SK-N-SH treated with all-trans-retinoic acid at 6 μM for 48 hours (cell line): ENCODE measurements at places on chromosomes 5 and 9.

GRCh38 chr9:18662320-18662719 lies 188.4 kb downstream of the ADAMTSL1 start:
- peak; percentile 57; the same call in 1 of the 3 replicates for ATAC-seq

GRCh38 chr5:154567155-154567554 lies 89.1 kb upstream of the HAND1 start:
- no peak for ATAC-seq

- ATAC-seq = no peak
Measured at GRCh38 chr5:164651546-164652275, 1146.3 kb downstream of the MAT2B start.

- ATAC-seq = no peak
Measured at GRCh38 chr9:124618476-124618875, 111.3 kb upstream of the NR5A1 start.

DNA sequence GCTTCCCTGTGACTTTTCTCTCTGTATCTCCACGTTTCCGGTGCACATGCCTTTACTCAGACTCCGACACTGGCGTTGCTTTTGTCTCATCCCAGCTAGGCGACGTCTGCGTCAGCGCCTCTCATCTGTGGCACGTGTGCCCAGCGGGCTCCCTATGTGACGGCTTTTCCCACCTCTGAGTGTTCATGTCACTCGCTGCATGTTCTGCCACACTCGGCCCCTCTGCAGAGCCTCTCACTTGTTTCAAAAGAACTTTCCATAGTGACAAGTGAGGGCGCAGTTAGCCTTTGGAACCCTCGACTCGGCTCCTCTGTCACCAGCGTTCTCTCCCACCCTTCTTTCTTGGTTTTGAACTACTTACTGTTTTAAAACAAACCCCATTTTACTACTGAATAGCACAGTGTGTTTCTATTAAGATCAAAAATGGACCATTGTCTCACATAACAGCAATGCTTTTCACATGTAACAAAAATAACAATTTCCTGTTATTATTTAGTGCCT lies 113.4 kb upstream of the CACNA1B start:
- ATAC-seq = no peak

GRCh38 chr9:107375651-107376369 lies 92.7 kb downstream of the RAD23B start:
- no peak for ATAC-seq

GRCh38 chr5:172496671-172497371 lies 42.5 kb upstream of the SH3PXD2B start:
- peak; percentile 67 for ATAC-seq

DNA sequence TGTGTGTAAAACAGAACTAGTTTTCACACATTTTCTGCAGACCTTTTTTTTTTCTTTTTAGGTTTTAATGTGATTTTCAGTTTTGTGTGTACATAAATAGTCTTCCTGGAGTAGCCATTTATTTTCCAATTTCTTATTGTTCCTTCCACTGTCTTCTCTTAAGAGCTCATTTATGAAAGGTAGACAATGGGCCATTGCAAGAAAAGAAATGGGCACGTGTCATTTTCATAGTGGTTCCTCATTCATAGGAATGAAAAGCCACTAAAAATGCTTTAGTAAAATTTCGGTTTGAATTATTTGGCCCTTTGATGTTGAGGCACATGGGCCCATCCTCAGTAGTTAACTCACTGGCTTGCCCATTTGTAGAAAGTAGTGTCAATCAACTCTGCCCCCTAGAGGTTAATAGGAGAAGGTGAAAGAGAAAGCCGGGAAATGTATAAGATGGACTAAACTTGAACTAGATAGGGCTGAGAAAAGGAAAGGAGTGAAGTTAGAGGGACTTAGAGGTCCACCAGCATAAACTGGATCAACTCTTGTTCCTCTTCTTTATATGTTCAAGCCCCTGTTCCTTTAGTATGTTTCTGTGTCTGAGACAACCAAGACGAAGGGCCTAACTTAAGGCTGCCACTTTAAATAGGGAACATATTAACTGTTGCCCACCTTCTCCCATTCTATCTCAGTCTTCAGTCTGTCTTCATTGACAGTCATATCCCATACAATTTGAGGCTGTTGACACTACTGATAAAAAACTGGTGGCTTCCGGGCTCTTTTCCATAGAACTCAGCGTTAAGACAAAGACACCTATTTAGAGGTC lies 72.6 kb downstream of the SMARCA2 start:
- ATAC-seq = peak; percentile 92

- peak; percentile 46 for ATAC-seq
Measured at GRCh38 chr5:93164690-93165089, 416.3 kb downstream of the NR2F1-AS1 start.

DNA sequence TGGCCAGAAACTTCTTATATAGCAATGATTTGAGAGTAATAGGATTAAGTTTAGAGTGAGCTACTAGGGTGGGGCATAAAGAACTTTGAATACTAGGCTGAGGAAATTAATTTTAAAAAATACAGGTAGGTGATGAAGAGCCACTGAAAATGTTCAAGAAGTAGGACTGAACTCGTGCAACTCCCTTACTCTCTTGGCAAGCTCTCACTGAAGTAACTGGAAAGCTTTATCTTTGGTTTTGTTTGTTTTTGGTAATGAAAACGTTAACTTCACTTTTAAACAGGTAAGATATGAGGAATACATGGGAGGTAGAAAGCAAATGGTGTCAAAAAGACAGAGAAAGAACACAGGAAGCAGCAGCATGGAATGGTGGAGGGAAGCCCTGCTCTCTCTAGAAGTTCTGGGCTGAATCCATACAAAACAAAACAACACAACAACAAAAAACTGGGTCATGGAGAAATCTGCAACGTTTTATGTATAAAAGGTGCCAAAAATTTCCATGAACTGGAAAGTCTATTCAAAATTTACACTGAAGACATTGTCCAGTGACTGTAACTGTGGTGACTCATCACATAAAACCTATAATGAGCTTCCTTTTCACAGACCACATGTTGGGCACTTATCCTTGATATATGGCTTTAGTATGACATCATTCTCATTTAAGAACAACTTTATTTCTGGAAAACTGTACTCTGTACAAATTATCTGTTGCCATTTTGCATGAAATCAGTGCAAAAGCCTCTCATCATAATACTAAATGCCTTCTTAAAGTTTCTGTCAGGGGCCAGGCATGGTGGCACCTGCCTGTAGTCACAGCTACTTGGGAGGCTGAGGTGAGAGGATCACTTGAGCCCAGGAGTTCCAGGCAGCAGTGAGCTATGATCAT lies 91.2 kb upstream of the CHD1 start:
- peak; percentile 95 for ATAC-seq

- no peak for ATAC-seq
Measured at GRCh38 chr5:2740876-2741555, 10.5 kb downstream of the IRX2 start.

- no peak for ATAC-seq
Measured at GRCh38 chr5:38948501-38948900, 102.7 kb downstream of the OSMR start.

DNA sequence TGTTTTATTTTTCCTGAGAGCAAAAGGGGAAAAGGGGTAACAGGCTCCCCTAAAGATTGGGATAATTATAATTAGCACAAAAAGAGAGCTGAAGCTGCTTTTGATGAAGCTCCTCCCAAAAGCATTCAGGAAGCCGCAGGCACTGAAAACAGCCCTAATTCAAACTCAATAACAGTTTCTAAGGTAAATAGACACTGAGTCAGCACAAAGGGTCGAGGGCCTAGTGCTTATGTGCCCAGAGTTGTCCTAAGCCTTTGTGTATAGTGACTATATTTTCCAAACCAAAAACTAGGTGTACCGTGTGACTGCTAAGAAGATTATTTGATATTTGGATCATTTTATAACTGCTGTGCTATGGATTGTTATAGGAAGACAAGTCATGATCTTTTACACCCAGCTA lies 67.7 kb downstream of the HMHB1 start:
- ATAC-seq = no peak

DNA sequence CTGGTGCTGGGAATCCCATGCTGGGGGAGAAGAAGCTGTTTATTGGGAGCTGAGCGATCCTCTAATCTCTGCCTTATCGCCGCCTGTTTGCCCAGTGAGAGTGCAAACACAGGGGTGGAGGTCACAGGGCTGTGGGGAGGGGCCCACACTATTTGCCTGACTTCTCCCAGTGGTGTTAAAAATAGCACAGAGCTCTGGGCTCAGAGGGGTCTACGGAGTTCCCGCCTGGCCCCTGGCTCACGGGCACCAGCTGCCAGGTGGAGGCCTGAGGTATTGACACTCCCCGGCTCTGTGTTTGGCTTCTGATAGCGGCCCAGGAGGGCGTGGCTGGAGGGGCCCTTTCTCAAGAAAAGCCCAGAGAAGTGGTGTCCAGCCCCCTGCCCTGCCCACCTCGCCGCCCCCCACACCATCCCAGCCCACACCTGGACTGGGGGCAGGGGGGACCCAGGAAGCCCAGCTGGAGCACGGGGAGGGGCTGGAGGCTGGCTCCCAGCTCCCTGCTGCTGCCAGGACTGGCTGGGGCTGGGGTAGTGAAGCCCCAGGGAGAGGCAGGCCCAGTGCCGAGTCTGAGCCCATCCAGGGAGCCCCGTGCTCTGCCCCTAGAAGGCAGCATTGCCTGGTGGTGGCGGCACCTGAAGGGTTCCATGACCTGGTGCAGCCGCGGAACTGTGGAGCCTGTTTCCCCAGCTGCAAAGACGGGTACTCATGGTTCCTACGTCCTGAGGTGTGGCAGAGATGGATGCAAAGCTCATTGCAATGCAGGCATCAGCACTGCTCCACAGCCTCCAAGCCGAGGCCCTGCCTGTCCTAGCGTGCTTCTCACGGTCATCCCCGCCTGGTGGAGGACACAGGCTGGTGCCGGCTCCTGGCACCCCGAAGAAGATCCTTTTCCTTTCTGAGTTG lies 35.7 kb upstream of the EGFL7 start:
- ATAC-seq = no peak

DNA sequence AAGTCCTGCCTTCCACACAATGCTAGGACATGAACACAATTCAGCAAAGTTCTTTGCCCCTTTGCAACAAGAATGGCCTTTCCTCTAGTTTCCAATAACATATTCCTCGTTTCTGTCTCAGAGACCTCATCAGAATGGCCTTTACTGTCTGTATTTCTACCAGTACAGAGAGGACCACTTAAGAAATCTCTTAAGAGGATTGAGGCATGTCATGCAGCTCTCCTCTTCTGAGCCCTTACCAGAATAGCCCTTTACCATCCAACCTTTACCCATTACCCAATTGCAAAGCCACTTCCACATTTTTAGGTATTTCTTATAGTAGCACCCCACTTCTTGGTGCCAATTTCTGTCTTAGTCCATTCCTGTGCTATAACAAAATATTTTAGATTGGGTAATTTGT lies 20.3 kb downstream of the TNPO1 start:
- ATAC-seq = no peak

- no peak for ATAC-seq
Measured at GRCh38 chr5:123929055-123929474, 417.1 kb downstream of the CSNK1G3 start.

GRCh38 chr9:21993007-21993406 lies 1.2 kb downstream of the CDKN2A start:
- ATAC-seq = no peak

DNA sequence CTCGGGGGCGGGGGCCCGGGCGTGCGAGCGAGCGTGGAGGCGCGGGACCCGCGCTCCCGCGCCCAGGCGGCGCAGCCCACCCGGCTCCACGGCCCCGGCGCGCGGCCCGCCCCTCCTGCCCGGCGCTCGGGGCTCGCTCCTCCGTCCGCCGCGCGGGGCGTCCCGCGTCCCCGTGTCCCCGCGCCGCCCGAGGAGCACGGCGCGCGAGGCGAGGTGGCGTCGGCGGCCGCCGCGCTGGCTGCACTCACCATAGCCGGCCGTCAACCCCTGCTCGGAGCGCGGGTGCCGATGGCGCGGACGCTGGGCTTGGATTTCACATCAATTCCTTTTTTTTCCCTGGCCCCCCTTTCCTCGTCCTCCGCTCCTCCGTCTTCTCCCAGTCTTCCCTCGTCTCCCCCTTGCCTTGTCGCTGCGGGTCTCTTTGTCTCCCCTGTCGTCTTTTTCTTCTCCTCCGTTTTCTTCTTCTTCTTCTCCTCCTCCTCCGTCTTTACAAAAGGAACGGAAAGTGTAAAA lies 494 bp downstream of the PTCH1 start:
- peak; percentile 39 for ATAC-seq

- no peak for ATAC-seq
Measured at GRCh38 chr5:98969400-98969799, 40.6 kb upstream of the CHD1 start.

GRCh38 chr9:70880535-70880934 lies 240.9 kb downstream of the TRPM3 start:
- no peak for ATAC-seq

- ATAC-seq = peak; percentile 84
Measured at GRCh38 chr5:5432020-5432707, 9.7 kb downstream of the ICE1 start.

GRCh38 chr9:129335464-129336129 lies 157.5 kb upstream of the IER5L start:
- ATAC-seq = no peak

GRCh38 chr9:108434502-108434901 lies 421.3 kb downstream of the ACTL7B start:
- ATAC-seq = no peak

DNA sequence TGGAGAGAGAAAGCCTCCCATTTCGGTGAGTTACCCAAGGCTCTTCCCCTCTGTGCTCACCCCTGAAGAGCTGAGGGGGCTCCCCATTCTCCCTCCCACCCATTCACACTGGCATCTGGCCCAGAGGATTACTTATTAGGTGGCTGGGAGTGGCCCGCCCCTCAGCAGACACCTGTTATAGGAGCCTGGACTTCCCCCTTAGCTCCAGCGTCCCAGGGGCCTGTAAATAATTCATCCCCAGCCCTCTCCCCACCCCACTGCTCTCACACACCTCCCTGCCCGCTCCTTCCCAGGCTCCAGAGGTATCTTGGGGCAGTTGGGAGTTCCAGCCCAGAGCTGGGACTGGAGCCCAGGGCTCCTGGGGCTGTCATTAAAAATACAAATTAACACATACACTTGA lies 11.6 kb upstream of the SLC6A7 start:
- ATAC-seq = no peak

- ATAC-seq = peak; percentile 21
Measured at GRCh38 chr9:124834591-124834990, 18.7 kb upstream of the WDR38 start.

DNA sequence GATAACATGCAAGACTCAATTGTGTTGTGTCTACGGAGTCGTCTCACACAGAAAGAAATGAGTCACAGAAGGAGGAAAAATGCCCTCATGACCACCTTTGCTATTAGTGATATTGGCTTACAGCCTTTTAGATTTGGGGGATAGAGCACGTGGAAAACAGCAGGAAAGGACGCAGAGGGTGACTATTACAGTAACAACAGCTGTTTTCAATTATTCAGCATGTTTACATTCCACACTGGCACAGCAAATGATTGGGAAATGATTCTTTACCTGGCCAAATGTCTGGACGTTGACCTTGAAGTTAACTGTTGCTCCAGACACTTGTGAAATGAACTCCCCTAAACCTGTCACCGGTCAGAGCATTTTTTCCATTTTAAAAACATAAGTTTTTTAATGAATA lies 46.8 kb downstream of the APTX start:
- peak; percentile 38; the same call in 2 of the 3 replicates for ATAC-seq

DNA sequence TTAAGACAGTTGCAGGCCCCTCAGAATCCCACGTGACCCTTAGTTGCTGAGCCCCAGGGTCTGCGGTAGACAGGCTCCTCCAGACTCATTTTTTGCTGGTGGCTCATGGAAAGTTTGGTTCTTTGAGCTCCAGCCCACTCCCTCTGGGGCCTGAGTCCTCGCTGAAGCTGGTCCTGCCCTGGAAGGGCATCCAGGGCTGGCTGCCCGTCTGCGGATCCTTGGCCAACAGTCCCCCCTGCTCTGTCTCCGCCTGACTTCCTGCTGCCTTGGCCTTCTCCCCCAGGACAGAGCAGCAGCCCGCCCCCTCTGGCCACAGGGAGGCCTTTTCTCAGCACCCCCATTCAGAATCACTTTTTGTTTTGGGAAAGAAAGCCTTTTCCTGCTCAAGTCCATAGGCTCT lies 24.4 kb downstream of the SLC6A7 start:
- ATAC-seq = no peak
